ENCODE measurements at places on chromosomes 13 and 19.

DNA sequence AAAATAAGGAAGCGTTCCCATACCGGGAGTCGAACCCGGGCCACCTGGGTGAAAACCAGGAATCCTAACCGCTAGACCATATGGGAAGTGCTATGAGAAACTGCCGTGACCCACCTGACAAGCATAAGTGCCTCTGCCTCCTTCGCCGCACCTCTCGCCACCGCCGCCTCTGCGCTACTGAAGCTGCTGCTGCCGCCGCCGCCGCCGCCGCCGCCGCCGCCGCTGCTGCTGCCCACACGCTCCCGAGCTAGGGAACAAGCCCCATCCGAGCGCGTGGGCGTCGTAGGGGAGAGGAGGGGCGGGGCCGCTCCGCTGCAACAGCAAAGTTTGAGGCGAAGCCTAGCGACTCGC lies 610 bp upstream of the WBP4 start:
- DNase-seq = peak; percentile 46

- peak; percentile 66 for DNase-seq
Observed at GRCh38 chr13:99658261-99658991, 157.2 kb downstream of the TM9SF2 start.

- peak; percentile 60 for DNase-seq
Observed at GRCh38 chr19:10580979-10581631, 6.0 kb downstream of the AP1M2 start.

GRCh38 chr19:37855098-37855497 lies 51.3 kb downstream of the WDR87 start:
- no peak for DNase-seq

GRCh38 chr19:32354345-32354744 lies 8.9 kb downstream of the ZNF507 start:
- DNase-seq = no peak

DNA sequence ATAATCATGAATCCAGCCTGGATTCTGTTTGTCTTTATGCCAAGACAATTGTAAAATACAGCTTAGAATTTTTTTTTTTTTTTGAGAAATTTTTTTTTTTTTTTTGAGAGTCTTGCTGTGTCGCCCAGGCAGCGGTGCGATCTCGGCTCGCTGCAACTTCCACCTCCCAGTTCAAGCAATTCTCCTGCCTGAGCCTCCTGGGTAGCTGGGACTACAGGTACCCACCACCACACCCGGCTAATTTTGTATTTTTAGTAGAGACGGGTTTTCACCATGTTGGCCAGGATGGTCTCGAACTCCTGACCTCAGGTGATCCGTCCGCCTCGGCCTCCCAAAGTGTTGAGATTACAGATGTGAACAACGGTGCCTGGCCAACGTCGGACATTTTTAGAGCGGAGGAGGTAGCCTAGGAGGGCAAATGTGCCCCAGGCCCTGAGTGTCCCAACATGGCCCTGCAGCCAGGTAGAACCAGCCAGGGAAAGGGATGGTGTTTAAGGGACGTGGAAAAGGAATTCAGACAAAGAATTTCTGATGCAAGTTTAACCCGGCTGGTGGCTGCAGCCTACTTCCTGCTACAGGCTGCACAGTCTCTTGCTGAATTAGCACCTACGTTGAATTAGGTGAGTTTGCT lies 89.8 kb downstream of the GNG7 start:
- DNase-seq = no peak

- DNase-seq = no peak
Observed at GRCh38 chr19:3551792-3552095, 5.6 kb downstream of the MFSD12 start.

- DNase-seq = no peak
Observed at GRCh38 chr13:80133631-80134261, 207.2 kb downstream of the SPRY2 start.

- no peak for DNase-seq
Observed at GRCh38 chr19:49713236-49713845, 22.4 kb downstream of the CPT1C start.

DNA sequence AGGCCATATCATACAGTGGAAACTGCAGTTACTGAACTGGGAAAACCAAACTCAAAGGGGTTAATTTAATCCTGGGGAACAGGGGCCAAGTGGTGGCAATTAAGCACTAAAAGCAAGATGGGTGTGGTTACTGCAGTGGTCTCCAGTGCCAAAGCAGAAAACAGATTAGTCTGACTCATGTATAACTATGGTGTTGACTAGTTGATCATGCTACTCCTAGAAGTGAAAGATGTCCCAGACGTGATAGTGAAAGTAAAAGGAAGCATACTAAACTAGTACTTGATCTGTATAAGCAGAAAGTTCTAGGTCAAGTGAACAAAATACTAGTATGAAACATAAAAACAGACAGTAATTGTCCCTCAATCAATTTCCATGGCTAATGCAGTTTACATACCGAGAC lies 360.0 kb upstream of the SLITRK5 start:
- no peak for DNase-seq

DNA sequence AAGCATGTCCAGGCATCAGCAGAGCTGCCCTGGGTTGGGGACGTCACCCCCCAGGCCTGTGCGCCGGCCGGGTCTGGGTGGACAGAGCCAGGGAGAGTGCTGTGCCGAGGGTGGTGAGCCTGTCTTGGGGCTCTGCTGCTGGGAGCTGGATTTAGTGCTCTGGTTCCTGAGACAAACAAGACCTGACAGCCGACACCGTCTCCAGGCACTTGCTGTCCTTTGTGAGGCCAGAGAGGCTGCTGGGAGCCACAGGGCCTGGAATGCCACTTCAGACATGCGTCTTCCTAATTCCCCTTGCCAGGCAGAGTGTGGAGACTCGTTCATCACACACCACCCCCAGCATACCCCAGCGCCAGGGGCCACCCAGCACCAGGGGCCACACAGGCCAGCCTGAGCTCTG lies 165.8 kb downstream of the KDM4B start:
- no peak for DNase-seq

DNA sequence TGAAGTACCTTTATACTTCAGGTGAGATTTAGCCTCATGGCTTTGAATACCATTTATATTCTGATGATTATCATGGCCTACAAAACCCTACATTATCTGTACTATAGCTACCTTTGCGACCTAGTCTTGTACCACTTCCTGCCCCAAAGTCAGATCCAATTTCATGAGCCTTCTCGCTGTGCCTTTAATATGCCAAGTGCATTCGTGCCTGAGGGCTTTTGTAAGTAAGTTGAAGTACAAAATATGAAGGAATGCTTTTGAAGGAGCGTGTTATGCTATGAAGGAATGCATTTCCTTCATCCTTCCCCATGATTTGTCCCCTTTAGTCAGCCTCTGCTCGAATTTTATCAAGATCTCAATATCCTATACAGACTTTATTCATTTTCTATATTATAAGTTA lies 9.2 kb upstream of the RASL11A start:
- DNase-seq = no peak

- no peak for DNase-seq
Observed at GRCh38 chr13:112003396-112003795, 63.6 kb upstream of the SOX1 start.

DNA sequence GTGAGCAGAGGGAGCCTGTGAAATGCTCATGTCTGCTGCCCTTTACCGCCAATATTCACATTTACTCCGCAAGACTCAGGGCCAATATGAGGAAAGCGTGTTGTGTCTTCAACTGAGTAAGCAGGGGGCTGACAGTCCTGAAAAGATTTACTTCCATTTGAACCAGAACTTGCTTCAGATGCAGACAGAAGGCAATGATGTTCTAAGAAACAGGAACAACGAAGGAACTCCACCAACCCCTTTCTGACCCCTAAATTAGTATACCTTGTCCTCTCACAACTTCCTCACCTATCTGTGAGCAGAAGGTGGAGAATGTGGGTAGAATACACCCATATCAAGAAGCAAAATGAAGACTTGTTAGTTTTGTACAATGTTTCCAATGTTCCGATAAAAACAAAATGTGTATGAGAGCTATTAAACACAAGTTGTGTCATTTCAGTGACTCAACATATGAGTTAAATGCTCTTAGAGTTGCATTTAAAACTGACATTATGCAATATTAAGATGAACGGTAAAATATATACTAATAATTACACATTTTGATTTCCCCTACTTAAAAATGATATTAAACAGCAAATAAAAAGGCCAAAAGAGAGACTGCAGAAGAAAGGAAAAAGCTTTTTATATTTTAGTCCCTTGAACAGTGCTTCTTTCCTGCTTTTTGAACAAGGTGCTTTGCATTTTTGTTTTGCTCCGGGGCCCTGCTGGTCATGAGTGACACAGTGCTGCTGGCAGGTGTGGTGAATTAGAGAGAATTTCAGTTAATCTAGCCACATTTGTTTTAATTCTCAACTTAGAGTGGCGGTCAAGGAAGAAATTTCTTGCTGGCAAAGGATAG lies 16.0 kb downstream of the TMEM272 start:
- DNase-seq = no peak

DNA sequence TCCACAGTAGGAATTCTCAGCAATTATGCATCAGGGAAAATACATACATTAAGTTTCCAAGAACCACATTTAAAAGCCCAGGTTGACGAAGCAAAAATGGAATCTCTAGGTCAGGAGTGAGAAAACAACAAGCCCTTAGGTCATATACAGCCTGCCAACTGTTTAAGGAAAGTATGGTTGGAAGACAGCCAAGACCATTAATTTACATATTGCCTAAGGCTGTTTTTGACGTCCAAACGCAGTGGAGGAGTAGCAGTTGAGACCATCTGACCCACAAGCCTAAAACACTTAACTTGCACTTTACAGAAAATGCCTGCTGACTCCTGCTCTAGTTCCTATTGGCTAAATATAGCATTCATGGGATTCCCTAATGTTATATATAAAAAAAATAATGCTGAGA lies 299.0 kb downstream of the ITGBL1 start:
- no peak for DNase-seq

DNA sequence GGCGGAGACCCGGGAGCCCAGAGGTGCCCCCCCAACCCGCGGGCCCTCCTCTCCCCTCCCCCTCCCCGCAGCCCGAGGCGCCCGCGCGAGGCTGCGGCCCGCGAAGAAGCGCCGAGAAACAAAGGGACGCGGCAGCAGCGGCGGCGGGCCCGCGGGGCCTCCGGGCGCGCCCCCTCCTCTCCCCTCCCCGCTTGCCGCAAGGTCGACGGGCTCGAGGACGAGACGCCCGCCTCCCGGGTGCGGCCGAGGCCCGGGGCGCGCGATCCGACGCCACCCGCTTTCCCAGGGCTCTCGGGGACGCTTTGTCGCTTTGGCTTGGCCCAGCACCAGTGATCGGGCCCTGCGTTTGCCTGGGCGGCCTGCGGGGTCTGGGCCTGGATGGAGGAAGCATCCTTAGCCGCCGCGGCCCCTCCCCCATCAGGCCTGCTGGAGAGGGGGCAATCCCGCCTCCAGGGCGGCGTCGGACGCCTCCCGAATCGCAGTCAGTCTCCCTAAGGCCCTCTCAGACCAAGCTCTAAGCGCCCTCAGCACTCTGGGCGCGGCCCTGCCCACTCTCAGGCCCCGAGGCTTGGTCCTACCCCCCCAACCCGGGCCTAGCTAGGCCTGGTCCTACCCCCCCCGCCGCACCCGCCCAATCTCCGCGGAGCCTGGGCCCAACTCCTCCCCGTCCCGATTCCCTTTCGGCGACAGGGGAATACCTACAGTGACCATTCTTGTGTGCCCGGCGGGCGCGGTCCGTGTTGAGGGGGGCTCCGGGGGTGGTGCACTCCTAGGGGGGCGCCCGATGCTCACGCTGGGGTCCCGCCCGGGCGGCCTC lies 740 bp downstream of the ELAVL3 start:
- DNase-seq = no peak

DNA sequence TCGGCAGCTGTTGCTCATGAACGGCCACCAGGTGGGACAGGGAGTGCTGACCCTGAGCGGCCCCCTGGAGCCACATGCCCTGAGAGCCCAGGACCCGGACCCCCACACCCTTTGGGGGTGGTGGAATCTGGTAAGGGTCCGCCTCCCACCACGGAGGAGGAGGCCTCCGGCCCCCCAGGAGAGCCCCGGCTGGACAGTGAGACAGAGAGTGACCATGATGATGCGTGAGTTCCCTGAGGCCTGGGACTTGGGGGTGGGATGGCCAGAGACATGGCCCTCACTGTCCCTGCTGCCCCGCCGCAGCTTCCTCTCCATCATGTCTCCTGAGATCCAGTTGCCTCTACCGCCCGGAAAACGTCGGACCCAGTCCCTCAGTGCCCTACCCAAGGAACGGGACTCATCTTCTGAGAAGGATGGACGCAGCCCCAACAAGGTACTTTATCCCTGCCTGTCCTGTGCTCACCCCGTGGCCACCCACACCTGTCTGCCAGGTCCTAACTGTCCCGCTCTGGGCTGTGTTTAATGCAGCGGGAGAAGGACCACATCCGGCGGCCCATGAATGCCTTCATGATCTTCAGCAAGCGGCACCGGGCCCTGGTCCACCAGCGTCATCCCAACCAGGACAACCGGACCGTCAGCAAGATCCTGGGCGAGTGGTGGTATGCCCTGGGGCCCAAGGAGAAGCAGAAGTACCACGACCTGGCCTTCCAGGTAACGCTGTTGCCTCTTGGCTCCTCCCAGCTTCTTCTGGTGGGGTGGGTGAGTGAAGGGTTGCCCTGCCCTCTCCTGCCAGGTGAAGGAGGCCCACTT lies 14.7 kb upstream of the PRR19 start:
- DNase-seq = no peak

DNA sequence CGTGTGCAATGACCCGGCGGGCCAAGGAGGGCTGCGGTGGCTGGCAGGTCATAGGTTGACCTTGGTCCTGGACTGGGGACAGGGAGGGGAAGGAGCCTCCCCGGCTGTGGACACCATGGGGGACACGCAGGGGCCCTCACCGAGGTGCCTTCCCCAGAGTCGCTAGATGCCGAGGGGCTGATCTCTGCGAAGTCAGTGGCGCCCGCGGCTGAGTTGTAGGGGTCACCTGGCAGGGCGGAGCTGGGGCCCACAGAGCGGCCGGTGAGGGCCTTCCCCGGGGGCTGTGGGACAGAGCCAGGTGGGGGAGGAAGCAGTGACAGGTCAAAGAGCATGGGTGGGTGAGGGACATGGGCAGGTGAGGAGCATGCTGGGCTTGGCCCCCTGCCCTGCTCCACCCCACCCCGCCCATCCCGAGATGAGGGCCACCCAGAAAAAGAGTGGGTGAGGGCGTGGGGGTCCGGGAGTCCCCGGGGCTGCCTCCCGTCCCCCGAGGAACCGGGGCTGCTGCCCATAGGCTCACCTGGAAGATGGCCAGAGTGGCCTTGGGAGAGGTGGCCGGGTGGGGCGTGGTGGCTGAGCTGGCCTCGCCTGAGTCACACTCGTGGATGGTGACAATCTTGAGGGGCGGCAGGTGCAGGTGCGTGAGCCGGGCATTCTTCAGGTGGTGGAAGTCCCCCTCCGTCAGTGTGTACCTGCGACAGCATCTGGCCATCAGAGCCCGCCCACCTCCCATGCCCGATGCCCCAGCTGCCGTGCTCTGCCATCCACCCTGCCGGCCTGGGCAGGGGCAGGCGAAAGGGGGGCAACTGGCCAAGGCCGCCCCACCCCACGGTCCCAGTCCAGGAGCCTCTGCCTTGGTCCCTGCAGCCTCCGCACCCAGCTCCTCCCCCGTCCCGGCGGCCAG lies 3.5 kb downstream of the CBARP start:
- no peak for DNase-seq

GRCh38 chr13:51549050-51549449 lies 35.2 kb upstream of the WDFY2 start:
- DNase-seq = no peak
